ENCODE measurements at places on chromosomes 3 and 15. TPM values are rescaled to one million over a fixed set of nuclear protein-coding genes. Genes with fewer than 3 reads are reported as not detected.

NME9 gene
- not detected for total RNA-seq

GCNT3 gene
- not detected for total RNA-seq

ADGRG7 gene
- total RNA-seq, result not detected

OR5H15 gene
- not detected for total RNA-seq

NEO1 gene
- total RNA-seq, result 8.0 TPM

DNA sequence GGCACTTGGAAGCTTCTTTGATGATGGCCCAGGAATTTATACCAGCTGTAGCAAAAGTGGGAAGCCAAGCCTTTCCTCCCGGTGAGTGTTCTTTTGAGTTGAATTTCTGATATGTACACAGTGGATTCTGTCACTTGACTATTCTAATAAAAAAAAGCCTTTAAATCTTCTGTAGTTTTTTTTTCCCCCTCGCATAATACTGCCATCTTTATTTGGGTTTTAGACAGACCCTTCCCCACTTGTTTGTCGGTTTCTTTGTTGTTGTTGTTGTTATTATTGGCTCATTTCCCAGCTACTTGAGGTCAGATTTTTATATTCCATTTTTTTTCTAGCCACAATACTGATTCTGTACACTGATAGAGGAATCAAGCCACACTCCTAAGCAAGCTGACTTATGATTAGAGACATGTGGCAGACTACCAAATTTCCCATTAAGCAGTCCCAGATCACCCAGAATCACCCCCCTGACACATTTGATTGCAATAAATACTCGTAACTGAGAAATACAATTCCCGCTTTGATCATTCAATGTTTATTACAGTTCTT, 122.4 kb upstream of the IL12A start:
- DNase-seq, result no peak

- no peak for DNase-seq
Observed at GRCh38 chr3:109648027-109648426, 310.7 kb upstream of the DPPA4 start.

- DNase-seq, result no peak
Observed at GRCh38 chr15:23629234-23629805, 18.3 kb downstream of the MAGEL2 start.

DNA sequence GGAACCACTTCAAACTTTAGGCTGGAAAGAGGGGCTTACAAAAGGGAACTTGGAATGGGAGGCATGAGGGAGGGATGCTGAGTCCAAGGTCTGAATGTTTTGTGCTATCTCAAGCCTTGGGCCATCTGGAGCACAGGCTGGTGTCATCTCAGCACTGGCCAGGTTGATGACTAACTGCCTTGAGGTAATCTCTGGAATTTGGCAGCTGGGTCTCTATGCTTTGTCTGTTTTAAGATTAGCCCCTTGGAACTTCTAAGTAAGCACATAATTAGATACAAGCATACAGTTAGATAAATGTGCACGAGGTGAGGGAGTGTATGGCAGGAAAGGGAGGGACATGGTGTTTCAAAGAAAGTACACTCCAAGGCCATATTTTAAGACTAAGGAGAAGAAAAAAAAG, 252.4 kb upstream of the CCDC54 start:
- DNase-seq, result no peak

DNA sequence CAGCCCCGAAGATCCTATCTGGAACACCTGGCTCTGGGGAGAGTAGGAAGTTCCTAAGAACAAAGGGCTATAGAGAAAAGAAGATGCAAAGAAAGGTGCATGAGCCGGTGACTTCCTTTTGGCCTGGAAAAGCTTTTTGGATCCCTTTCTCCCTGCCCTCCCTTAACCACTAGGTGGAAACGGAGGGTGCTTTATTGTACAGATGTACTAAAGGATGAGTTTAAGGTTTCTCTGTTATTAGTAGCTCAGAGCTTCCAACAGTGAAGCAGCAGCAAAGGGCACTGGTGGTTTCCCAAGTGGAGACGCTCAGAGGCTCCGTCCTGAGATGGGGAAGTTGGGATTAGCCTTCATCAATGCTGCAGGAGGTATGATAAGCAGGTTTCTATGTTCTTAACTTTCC, 5.9 kb upstream of the ADGRG7 start:
- DNase-seq, result no peak

DNA sequence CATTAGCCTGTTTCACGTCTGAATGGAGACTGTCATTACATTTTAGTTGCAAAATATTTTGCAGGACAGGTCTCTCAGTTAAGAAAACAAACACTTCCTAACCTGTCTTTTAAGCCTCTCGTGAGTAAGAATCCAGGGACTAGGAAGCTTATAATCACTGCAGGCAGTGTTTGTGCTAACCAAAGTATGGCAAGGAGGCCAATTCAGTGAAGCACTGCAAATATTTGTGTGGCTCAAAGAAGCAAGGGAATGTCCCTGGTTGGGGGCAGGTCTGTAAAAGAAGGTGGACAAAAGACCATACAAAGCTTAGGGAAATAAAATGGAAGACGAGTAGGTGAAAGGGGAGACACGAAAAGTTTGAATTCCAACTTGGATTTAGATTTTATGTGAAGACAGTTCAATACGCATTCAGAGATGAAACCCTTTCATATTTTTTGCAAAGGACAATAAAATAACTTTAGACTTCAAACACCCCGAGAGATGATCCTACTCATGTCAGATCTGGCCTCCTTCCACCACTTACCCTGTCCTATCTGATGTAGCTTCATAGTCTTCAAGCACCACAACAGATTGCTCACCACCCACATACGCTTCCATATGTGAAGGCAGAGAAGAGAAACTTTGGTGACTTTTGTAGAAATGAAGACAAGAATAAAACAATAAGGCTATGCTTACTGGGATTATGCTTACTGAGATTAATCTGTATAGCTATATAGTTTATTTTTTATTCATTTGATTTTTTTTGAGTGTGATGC, 240.9 kb downstream of the TUSC7 start:
- no peak for DNase-seq

GRCh38 chr3:126449621-126450051, 26.1 kb downstream of the ZXDC start:
- no peak for DNase-seq

DNA sequence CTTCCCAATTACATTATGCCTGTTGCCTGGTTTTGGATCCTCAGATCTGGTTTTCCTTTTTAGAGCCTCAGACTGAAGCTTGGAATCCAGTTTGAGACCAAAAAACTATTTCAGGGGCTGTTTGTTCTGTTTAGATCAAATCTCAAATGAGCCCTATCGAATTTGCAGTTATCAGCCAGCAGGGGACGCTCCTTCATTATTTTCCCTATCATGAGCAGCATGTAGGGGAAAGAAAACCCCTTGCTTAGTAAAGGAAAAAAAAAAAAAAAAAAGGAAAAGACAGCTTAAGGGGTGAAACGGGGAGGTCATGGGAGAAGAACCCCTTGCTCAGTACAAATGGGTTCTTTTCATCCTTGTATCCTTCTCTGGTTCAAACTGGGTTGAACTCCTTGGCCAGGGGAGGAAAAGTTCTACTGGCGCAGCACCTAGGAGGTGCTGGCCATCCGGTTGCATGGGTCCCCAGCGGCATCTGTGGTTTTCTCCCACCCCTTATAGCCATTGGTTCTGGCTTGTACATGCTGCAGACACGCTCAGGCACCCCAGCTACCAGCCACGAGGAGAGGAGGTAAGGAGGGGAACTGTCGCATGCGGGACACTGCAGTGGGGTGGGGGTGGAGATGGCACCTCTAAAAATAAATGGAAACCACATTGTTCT, 1375.1 kb upstream of the ALCAM start:
- DNase-seq, result no peak

DNA sequence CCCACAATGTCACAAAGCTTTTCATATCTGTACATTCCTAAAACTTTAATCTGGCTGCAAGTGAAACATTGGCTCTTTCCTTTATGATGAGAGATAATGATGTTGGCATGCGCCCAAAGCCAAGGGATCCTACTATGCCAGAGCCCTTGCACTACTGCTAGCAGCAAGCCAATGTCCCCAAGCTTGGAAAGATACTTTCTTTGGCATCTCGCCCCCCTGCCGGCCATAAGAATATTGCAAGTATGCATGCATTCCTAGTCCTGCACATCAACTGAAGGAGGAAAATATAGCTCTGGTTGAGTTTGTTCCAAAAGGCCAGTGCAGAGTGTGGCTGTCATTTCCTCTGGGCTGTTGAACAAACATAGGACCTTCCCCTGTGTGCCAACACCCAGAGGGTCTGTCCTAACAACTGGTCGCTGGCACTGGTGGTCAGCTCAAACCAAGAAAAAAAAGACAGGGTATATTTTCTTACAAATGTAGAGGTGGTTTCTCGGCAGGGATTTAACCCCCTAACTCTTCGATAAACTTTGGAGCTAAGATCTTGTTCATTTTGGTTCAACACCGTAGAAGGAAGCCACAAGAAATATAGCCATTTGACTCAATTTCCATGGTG, 120.9 kb upstream of the ZBED2 start:
- no peak for DNase-seq

DNA sequence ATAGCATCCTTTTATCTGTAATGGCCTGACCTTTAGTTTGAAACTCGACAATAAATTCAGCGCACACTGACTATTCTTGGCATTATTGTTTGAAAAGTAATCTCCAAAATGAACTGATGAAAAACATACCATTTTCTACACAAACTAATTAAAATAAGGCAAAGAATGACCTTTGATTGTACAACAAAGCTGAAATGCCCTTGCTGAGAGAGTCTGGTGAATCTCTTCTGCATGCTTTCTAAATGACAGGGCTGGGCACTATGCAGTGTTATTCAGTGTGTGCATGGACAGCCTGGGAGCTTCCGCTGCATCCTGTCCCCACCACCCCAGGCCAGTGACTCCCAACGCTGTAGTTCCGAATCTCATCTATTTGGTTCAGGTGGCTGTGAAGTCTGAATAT, 530.8 kb downstream of the FOXP1 start:
- no peak for DNase-seq

GRCh38 chr3:194588741-194589140, 44.5 kb downstream of the TMEM44 start:
- no peak for DNase-seq

- no peak for DNase-seq
Observed at GRCh38 chr15:35293353-35294130, 208.4 kb upstream of the NANOGP8 start.

DNA sequence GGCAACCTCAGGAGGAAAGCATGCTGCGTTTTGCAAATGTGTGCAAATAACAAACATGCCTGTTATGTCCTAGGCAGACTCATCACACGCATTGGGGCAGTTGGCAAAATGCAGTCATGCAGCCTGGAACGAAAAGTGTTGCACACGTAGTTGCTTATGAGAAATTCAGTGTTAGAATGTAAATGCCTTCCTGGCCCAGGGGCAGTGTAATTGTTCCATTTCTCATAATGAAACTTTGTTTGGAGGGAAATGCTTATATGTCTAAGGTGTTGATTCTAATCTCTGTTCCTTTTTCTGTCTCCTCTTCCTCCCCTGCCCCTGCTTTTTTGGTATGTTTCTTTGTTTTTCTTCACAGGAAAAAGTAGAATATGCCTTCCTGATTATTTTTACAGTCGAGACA, 156.0 kb downstream of the CACNA1D start:
- no peak for DNase-seq

DNA sequence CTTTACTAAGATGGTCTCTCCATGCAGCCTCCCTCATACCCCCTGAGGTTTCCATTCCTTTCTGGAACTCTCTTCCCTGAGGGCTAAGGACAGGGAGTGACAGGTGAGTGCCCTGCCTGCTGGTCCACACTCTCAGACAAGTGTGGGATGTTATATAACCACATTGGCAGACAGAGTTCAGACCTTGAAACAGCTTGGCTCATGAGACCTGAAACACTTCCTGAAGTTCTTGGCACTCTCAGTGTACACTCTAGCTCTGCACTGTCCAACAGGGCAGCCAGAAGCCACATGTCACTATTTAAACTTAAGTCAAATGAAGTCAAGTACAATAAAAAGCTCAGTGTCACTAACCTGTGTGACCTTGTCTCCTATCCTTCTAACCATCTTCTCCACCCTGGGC, 188.5 kb downstream of the ZNF621 start:
- no peak for DNase-seq

- DNase-seq, result no peak
Observed at GRCh38 chr3:112126511-112126911, 6.5 kb downstream of the GCSAM start.

GRCh38 chr3:87161417-87161816, 65.7 kb upstream of the CHMP2B start:
- no peak for DNase-seq

DNA sequence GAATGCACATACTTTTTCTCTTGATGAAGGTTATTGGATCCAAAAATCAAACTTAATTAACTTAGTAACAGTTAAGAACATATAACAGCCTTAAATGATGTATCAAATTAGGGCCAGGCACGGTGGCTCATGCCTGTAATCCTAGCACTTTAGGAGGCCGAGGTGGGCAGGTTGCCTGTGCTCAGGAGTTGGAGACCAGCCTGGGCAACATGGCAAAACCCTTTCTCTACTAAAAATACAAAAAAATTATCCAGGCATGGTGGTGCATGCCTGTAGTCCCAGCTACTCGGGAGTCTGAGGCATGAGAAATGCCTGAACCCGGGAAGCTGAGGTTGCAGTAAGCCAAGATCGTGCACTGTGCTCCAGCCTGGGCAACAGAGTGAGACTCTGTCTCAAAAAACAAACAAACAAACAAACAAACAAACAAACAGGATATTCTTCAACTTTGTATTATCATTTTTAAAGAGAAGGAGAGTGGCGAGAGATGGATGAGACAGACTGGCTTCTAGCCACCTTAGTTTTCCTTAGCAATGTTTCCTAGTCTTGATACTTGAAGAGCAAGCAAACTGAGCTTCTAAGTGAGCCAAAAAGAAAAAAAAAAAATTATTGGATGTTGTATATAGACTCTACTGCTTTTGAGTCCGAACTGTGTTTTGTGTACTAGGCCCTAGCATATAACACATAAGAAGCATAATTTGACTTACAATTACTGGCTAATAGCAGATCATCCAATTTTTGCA, 13.8 kb downstream of the SPRED1 start:
- DNase-seq, result no peak

- no peak for DNase-seq
Observed at GRCh38 chr3:187858041-187858440, 112.8 kb upstream of the BCL6 start.

DNA sequence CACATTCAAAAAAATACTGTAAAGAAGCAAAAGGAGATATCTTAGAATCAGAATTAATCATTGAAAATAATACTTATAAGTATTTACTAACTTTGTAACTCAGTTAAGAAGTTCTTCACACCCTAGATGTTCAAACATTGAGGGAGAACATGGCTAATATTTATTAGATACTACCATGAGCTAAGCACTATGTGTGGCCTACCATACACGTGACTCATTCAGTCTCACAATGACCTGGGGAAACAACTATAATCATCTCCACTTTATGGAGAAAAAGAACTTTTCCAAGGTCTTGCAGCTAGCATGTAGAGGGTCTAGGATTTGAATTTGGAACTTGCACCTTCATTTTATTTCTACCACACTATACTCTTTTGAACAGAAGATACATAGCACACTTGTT, 361.9 kb upstream of the CFAP20DC start:
- no peak for DNase-seq

GRCh38 chr3:186964616-186965015, 34.3 kb downstream of the ST6GAL1 start:
- DNase-seq, result no peak

DNA sequence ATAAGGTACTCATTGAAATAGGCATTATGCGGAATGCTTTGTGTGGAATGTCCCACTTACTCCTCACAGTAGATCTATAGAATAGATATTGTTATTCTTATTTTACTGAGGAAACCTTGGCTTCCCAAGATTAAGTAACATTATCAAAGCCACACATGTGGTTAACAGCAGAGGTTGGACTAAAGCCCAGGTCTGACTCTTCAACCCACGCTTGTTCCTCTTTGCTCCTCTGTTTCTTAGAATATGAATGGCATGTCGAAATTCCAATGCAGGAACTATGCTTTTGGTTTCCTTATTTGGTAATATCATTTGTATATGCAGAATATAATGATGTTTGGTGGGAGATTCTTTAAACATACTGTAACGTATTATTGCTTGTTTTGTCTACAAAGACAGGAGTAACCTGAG, 818.8 kb upstream of the LMCD1 start:
- no peak for DNase-seq
